ENCODE measurements at places on chromosomes 5 and 9.

GRCh38 chr9:76116913-76117312 lies 226.4 kb downstream of the PCSK5 start:
- no peak for DNase-seq

- DNase-seq: no peak
Measured at GRCh38 chr5:97133101-97133500, 9.3 kb downstream of the LIX1 start.

DNA sequence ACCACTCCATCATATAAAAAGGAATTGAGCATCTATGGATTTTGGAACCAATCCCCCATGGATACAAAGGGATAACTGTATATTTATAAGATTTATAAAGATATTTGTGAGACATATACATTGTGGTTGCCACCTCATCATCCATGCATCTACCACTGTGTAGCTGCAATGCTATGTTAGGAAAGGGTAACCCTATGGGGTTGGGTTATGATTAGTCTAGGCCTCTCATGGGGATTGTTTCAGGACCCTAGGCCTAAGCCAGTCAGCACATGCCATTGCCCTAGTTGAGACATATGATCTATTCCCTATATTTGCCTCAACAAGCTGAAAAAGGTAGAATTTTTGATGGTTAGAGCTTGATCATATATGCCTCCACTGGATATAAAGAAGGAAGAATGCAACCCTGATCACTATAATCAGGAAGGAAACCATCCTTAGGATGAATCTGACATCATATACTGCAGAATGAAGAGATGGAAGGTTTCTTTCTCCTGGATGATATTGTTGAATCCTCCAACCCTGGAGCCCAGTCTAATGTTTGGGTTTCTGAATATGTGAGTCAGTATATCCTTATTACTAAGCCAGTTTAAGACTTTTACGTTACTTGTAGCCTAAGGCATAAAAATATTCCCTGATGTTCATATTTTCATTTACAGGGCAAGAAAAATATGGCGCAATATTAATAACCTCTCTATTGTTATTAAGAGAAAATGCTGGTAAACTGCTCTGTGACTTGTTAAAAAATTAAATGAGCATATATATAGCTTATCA lies 94.2 kb downstream of the ADAMTS19 start:
- DNase-seq: no peak

GRCh38 chr9:114065304-114065703 lies 12.8 kb downstream of the AMBP start:
- DNase-seq: no peak

- no peak for DNase-seq
Measured at GRCh38 chr5:178612299-178612698, 14.6 kb downstream of the CLK4 start.

DNA sequence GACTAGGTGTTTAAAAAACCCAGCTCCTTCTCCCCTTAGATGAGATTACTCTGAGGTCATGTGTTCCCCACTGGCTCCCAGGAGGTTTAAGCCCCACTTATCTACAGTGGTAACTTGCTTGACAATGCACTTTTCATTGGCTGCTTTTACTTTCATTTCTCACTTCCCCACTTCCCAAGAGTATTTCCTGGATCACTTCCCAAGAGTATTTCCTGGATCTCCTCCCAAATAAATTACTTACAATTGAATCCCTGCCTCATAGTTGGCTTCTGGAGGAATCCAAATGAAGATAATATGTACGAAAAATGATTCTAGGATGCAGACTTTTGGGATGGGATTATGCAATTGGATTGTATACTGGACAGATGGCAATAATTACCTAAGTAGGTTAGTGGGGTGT lies 47.1 kb upstream of the CHSY3 start:
- DNase-seq: no peak

- no peak for DNase-seq
Measured at GRCh38 chr5:154397652-154398406, 48.0 kb upstream of the SAP30L start.

DNA sequence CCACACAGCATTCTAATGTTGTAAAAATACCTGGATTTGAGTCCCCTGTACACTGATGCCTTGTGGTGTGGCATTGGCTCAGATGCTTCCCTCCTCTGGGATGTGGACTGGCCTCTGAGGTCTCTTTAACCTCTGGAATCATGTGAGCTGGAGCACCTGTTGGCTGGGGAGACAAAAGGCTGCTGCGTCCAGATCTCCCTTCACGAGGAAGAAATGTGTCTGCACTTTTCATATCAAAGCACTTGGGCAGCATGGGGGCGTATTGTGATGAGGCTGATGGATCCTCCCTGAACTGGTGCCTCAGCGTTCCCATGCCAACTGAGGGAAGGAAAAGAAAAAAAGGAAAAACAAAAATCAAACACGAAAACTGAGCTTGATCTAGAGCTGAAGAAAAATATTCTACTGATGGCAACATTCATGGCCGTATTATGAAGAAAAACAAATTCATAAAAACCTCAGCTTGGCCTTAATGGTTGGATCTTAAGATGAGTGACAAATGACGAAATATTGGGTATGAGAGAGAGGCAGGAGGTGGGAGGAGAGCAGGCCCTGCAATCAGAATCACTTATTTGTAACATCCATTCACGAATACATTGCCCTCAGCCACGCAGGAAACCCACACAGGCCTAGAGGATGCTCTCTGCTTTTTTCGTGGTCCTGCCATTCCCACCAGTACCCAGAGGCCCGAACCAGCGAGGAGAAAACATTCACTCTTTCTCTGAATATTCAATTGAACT lies 26.2 kb downstream of the GRIA1 start:
- DNase-seq: no peak

- DNase-seq: no peak
Measured at GRCh38 chr9:135489188-135489906, 9.8 kb downstream of the PPP1R26 start.

GRCh38 chr5:137438932-137439331 lies 60.2 kb downstream of the SPOCK1 start:
- DNase-seq: no peak

DNA sequence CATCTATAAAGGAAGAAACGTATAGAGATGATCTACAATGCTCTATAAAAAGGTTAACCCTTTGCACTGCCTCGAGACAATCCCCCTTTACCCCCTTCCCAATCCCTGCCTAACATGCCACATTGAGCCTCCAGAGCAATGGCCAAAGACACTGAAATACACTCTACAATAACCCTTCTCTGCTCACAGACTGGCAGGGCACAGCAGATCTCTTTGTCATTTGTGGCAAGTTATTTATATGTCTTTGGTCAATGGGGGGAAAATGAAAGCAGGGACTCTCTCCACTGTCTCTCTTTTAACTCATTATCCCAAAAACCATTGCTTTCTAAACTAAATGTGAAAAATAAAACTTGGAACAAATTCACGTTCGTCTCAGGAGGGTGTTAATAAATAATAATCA lies 51.7 kb downstream of the PTCH1 start:
- DNase-seq: no peak

GRCh38 chr9:38724754-38725153 lies 4.8 kb upstream of the FAM240B start:
- DNase-seq: no peak

GRCh38 chr9:130448771-130449603 lies 4.2 kb downstream of the ASS1 start:
- DNase-seq: no peak

GRCh38 chr5:158514319-158514985 lies 585.3 kb downstream of the EBF1 start:
- DNase-seq: no peak

- peak; percentile 70 for DNase-seq
Measured at GRCh38 chr9:131728961-131729360, 10.9 kb downstream of the RAPGEF1 start.

DNA sequence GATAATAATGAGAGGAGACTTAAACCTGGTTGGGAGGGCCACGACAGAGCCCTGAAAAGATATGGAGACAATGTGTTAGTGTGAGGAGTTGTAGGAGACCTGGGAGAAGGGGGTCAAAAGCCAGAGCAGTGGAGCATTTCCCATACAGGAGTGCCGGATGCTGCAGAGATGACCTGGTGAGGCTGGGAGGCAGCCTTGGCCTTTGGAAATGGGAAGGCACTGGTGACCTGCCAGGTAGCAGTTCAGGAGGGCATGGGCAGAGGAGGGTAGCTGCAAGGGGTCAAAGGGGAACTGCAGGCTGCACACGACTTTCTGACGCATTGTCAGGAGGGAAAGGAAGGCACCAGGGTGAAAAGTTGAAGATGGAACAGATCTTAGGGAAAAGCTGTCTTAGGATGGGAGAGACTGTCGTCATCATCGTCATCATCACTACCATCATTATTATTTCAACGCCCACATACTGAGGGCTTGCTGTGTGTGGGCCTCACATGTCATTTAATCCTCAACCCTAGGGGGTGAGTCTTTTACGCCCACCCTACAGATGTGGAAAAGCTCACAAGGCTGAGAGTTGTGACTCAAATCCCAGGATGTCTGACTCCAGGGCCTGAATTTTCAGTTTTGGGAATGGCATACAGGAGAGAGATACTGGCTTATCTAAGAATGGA lies 13.3 kb downstream of the ARAP3 start:
- DNase-seq: no peak

GRCh38 chr9:83307066-83307724 lies 231.0 kb downstream of the FRMD3 start:
- DNase-seq: no peak

DNA sequence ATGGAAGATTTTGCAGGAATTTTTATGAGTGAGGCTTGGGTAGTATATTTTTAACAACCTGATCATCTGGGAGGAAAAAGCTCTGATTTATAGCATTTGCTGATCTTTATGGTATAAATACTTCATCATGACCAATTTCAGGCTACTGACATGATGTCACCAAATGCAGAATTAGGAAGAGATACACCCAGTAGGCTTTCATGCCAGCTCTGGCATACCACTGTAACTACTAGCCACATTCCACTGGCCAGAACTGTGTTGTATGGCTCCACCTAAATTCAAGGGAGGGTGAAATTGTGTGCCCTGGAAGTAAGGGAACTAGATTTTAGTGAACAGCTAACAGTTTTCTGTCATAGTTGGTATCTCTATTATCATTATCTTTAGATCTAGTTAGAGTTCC lies 17.6 kb downstream of the AP3S1 start:
- no peak for DNase-seq
